ENCODE measurements at places on chromosomes 6 and 20. TPM values are rescaled to one million over a fixed set of nuclear protein-coding genes. Genes with fewer than 3 reads are reported as not detected.

DNA sequence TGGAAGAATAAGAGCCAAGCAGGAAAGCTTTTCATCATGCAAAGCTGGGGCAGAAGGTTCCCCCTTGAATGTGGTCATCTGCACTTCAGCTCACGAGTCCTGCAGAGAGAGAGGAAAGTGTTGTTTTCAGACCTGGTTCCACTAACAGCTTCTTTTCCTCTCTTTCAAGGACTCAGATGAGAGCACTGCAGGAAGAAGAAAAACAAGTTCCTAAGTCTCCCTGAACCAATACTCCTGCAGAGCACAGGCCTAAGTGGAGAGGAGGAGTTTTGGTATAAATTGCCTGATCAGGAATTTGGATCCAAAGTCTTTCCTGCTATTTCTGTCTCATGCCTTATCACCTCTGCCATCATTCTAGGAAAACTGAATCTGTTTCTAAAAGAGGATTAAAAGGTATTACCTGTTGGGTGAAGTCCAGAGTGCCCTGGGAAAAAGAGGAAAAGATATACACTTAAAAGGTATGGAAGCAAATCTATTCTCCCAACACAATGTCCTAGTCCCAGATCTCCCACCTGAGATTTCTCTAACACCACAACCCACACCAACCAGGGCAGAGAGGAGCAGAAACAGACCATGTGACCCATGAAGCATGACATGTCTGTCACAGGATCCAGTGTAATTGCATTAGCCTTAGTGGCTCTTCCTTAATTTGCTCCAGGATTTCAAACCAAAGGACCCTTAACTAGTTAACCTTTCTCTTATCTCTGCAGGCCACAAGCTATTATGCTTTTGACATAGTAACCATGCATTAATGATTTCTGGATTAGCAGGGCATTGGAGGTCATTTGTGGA lies 12.2 kb downstream of the HLA-DRB5 start:
- DNase-seq, result no peak

DNA sequence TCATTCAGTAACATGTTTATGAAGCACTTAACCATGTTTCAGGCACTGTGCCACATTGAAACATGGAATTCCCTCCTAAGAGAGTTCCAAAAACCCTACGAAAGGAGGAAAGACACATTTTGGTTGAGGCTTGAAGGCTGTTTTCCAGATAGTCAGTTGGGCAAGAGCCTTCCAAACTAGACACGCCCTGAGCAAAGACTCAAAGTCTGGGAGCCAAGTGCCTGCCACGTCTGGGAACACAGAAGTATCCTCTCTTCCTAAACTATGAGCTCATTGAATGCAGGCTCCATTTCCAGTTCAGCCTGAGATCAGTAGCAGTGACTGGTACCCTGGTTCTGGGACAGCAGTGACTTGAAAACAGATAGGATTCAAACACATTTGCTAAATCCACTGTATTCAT lies 74.5 kb upstream of the FAM8A1 start:
- DNase-seq, result no peak

GRCh38 chr6:52065621-52066020 lies 21.8 kb downstream of the PKHD1 start:
- DNase-seq, result no peak

DNA sequence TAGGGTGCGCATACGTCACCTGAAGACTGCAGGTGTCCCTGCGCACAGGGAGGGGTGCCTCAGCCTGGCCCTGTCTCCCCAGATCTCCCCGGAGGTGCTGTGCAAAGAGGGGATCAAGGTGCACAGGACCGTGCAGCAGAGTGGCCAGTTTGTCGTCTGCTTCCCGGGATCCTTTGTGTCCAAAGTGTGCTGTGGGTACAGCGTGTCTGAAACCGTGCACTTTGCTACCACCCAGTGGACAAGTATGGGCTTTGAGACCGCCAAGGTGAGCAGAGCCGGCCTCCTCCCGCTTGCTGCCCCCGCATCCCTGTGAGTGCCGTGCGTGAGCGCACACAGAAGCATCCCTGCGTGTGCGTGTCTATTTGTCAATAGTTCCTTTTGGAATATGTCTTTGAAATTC lies 150.7 kb downstream of the DTNBP1 start:
- DNase-seq, result no peak

DNA sequence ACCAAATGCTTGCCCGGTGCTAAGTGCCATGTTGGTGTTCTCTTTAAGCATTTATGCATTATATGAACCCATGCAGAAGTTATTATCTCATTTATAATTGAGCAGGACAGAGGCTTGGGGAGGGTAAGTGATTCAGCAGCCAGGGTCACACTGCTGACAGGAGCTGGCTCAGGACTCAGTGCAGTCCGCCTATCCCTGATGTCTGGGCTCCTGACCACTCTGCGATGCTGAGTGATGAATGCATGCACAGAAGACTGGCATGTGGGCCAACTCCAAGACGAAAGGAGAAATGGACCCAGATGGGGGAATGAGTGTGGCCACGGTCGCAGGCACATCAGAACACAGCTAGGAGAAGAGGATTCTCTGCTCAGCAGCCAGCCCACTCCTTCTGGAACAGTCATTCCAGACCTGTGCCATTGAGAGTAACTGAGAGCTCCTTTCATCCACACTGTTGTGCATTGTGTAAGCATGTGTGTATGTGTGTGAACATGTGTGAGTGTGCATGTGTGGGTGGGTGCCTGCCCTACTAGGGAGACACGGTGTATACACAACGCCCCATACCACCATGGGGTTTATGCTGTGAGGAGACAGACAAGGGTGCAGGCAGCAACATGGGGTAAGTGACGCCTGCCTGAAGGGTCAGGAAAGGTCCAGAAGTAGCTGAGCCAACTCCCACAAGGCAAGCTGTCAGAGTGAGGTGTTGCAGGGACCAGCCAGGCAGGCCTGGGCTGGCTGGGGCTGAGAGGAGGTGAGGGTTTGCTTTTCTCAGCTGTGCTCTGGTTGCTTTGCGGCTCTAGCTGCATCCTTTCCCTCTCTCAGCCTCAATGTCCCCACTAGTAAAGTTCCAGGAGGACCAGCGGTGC lies 97.8 kb upstream of the PMEPA1 start:
- DNase-seq, result no peak

DNA sequence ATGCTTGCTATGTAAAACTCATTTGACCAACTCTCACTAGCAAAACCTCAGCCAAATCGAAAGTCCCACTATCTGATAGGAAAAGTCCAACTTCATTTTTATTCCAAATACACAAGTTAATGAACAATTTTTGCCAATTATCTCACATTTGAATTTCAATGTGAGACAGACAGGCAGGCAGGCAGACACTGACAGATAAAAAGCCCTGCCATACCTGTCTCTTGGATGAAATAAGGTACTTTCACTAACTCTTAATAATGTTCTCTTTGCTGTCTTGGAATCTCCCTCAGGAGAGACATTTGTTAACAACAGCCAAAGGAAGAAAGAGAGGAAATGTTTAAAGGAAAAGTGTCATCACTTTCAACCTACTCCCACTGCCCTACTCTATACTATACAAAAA lies 82.0 kb downstream of the RNGTT start:
- DNase-seq, result no peak

GRCh38 chr6:167107787-167108186 lies 15.1 kb upstream of the CCR6 start:
- DNase-seq, result no peak

DNA sequence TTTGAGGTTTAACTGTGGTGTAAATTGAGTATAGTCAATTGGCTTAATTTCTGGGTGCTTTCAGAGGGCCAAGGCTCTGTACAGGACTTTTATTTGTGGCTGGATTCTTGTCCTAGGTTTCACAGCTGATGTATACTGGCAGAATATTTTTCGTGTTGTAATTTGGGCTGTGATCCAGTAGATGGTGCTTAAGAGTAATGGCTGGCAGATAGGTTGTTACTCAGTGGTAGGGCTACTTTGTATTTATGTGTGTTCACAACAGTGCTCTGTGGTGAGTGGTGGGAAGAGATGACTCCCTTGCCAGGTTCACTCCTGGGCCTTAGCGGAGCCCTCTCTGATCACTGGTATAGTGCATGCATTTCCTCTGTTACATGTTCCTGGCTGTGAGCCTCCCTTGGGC lies 34.5 kb upstream of the FERMT1 start:
- DNase-seq, result no peak

DNA sequence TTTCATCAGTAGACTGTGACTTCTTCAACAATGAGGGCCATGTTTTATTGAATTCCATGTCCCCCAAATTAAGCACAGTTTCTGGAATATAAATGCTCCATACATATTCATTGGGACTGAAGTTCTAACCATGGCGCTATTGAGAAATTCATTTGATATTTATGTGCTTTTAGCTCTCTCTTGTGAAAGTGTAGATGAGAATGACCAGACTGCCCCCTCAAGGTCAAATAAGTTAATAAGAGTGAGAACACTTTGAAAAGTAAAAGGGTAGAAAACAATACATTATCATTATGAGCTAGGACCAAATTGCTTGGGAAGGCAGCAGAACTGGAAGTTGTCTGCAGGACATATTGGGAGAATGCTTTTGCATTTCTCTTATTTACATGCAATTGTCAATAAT lies 597.9 kb downstream of the EPM2A start:
- DNase-seq, result no peak

- no peak for DNase-seq
These were observed at the start of gene RIN2 for GRCh38 chr20:19758133-19758500. Gene RIN2 (plus strand): TSS chr20:19758258. CDS start chr20:19889602, 131,344 bp downstream.

The SLC12A5 gene
- total RNA-seq, result not detected

The GNAS-AS1 gene
- 0.96 TPM for total RNA-seq

The RAET1L gene
- total RNA-seq, result not detected

The CCND3 gene
- 518 TPM for total RNA-seq
